Cardiac septum (tissue), 1 donor: ENCODE measurements at places on chromosomes 1 and 21. TPM values are rescaled to one million over a fixed set of nuclear protein-coding genes. Genes with fewer than 3 reads are reported as not detected.

The CLCNKB gene
- total RNA-seq: 2.0 TPM

The TFAP2E gene
- 0.48 TPM for total RNA-seq

The SAMSN1 gene
- total RNA-seq: 1.9 TPM

The SPRR3 gene
- total RNA-seq: not detected

The LCE1B gene
- total RNA-seq: not detected

The HRNR gene
- not detected for total RNA-seq

The IGFN1 gene
- 0.05 TPM for total RNA-seq

The DVL1 gene
- total RNA-seq: 96.2 TPM

The MFAP2 gene
- 4.8 TPM for total RNA-seq

The CYP4Z1 gene
- not detected for total RNA-seq

The TRIM17 gene
- 0.46 TPM for total RNA-seq

The GSTM1 gene
- 44.1 TPM for total RNA-seq

The GUCA2A gene
- not detected for total RNA-seq

The CD1B gene
- not detected for total RNA-seq

The TLCD4 gene
- total RNA-seq: 91.6 TPM

The CYP4B1 gene
- total RNA-seq: not detected

The FYB2 gene
- 6.0 TPM for total RNA-seq

The MNDA gene
- total RNA-seq: 6.9 TPM

The TCEA3 gene
- 46.0 TPM for total RNA-seq

The CFAP74 gene
- total RNA-seq: not detected

The EPHA8 gene
- total RNA-seq: not detected

The BNIPL gene
- 0.32 TPM for total RNA-seq

The KIF2C gene
- total RNA-seq: 1.3 TPM

The SLC1A7 gene
- 0.43 TPM for total RNA-seq

The ACKR1 gene
- total RNA-seq: 22.5 TPM

The TMPRSS3 gene
- total RNA-seq: not detected

The S100A6 gene
- 418 TPM for total RNA-seq
